Ovary (tissue), 10 donors: ENCODE measurements at places on chromosomes 12 and 14. TPM values are rescaled to one million over a fixed set of nuclear protein-coding genes. Genes with fewer than 3 reads are reported as not detected.

Gene HOXC10
- not detected for total RNA-seq

Gene TAS2R50
- 1.9 TPM for total RNA-seq

Gene MFAP5
- total RNA-seq = not detected

Gene NFATC4
- 288 TPM for total RNA-seq

Gene SLC6A15
- 0.71 TPM for total RNA-seq

Gene TSPAN8
- 30.0 TPM for total RNA-seq

Gene GARIN6
- total RNA-seq = not detected

Gene KIF26A
- total RNA-seq = 14.6 TPM
